ENCODE measurements at places on chromosomes 12 and 14.

GRCh38 chr12:100624571-100624970 lies 51.1 kb downstream of the GAS2L3 start:
- no peak for DNase-seq

GRCh38 chr12:78928200-78929074 lies 63.9 kb downstream of the SYT1 start:
- peak; percentile 34 for DNase-seq

GRCh38 chr14:78764645-78765044 lies 594.5 kb downstream of the NRXN3 start:
- DNase-seq: no peak

DNA sequence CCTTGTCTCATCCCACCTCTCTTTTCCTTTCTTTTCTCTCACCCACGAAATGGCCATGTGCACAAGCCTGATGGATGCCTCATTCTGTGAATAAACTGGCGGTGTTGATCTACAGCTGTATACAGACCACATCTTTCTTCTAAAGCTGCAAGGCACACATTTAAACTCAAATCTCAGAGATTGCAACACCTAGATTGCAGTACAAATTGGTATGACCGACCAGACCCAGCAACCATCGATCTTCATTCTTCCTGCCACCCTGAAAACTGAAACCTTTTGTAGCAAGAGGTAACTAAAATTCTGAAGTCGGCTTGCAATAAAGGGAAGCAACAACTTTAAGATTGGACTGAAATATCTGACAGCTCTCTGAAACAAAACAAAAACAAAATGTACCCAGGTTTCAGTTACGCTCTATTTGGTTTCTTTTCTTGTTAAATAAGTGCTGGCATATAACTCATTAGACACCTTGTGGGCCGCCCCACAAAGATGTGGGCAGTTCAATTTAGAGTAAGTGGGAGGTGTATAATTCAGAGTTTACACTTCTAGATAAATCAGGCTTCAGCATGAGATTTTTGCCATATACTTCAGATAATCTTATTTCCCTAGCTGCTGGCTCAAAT lies 390.0 kb upstream of the NOVA1 start:
- no peak for DNase-seq

GRCh38 chr12:87812030-87812429 lies 217.2 kb downstream of the C12orf50 start:
- DNase-seq: no peak

DNA sequence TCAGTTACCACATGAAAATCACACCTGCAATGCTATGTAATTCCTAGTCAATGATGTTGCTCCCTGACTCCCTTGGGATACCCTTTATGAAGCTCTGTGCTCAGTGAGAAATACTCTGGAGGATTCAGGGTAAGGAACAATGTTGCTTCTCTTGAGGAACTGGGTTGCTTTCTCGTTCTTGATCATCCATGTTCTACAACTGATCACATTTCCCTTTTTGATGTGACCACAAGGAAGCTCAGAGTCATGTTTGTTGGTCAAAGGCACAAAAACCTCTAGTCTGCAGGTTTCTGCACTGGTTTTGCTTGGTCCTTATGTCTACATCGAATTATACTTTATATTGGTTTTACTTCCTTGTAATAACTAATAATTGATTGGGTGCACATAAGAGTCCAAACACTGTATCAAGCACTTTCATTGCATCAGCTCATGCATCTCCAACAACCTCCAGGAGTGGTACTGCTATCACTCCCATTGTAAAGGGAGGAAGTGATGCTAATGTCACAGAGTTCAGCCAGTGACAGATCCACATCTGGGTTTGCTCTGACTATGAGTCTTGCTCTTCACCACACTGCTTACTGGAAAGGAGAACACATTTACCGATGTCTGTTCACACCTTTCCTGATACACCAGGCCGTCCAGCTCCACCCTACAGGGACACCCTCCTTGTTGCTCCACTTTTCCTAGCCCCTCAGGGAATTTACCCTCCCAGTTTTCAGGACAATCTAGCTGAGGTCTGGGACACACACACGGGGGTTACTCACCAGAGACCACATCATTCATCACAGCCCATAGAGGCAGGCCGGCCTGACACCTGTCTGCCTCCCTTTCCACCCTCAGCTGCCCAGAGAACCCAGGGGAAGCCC lies 41.0 kb downstream of the CMKLR1 start:
- no peak for DNase-seq

DNA sequence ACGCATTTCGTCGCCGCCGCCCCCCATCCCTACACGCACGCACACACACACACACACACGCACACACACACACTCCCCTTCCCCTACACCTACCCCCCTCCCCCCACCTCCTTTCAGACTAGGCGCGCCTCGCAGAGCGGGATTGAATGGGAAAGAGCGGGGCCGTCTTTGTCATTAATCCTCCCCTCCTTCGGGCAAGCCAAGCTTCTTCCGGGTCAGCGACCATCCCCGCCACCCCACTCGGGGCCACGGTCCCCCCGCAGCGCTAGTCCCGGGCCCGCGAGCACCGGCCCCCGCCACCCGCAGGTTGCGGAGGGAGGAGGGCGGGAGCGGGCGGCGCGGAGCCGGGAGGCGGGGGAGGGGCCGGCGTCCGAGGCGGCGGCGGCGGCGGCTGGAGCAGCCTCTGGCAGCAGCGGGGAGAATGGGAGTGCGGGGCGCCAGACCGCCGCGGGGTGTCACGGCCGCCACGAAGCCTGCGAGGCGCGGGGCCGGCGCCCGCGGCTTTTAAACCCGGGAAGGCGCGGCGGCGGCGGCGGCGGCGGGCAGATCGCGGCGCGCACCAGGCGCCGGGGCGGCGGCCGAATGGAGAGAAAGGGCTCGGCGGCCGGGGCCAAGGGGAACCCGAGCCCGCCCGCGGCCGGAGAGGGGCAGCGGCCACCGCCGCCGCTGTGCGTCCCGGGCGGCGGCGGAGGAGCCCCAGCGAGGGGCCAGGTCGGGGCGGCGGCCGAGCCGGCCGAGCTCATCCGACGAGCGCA lies at the start of gene TTC9:
Gene TTC9 (plus strand): TSS at position 369 of the 755 bp plus-strand sequence. CDS start 214 bp downstream, at position 583.
- no peak for DNase-seq

GRCh38 chr12:32397696-32398095 lies 1.7 kb upstream of the FGD4 start:
- DNase-seq: no peak

DNA sequence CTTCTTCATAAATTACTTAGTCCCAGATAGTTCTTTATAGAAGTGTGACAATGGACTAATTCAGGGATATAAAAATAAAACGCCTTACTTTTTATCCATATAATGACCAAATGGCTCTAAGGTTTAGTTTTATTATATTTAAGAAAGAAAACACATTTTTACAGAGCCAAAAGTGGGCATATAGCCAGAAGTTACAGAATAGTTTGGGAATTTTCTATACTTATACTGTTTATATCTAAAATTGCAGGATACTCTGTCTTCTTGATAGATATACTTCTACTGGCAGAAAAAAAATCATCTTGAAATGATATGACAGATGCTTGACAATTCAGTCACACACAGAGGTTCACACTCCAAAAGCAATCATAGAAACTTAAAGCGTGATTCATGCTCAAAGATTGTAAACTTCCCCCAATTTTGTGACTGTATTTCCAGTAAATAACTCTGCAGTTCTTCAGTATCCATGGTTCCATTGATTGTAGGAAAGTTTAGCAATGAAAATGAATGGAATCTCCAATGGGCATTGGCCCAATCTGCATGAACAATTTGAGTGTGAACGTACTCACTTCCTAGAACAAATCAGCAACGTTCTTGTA lies 307.8 kb downstream of the NOVA1 start:
- peak; percentile 73 for DNase-seq

DNA sequence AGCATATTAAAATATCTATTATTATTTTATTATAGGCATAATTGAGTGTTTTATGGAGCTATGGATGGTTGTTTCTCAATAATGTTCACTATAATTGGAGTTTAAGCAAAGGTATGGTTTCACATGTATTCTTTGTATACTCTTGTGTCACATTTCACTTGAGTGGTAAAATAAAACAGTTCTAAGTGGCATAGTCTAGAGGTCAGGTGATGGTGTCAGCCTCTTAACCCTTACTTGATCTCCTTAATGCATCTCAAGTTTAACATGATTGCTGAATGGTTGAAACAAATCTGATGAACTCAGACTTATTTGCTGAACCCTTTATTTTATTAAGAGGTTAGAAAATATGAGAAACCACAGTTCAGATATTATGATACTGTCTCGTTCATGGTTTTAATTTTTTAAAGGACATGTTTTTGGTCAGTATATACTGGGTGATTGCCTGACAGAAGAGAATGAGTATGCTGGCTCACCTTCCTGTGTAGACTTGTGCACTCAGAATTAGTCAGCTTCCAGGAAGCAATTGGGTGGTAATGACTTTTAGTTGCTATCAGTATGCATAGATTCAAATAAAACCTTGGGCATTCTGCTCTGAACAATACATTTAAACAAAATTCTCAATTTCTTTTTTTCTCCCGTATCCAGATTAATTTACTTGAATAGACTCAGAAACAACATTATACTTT lies 464.6 kb downstream of the PCNX1 start:
- DNase-seq: no peak

DNA sequence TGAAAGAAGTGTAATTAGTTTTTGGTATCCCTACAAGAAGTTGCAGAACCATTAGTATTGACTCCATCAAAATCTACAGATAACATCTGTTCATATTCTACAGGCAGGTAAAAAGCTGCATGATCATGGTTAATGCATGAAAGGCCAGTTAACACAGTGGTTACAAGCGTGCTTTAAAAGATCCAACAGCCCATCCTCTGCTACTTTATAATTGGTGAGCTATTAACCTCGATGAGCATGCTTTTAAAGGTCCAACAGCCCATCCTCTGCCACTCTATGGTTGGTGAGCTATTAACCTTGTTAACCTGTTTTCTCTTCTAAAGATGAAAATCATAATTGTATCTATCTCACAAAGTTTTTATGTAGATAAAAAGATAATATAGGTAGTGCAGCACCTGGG lies 289.3 kb downstream of the DUSP6 start:
- no peak for DNase-seq

GRCh38 chr14:97212399-97212798 lies 415.2 kb downstream of the VRK1 start:
- DNase-seq: no peak

GRCh38 chr14:70451874-70452273 lies at the start of gene ADAM21:
ADAM21 (plus strand) TSS chr14:70452174; CDS start chr14:70457500, 5,326 bp downstream.
- no peak for DNase-seq

GRCh38 chr12:6066651-6067050 lies 57.8 kb downstream of the VWF start:
- no peak for DNase-seq

DNA sequence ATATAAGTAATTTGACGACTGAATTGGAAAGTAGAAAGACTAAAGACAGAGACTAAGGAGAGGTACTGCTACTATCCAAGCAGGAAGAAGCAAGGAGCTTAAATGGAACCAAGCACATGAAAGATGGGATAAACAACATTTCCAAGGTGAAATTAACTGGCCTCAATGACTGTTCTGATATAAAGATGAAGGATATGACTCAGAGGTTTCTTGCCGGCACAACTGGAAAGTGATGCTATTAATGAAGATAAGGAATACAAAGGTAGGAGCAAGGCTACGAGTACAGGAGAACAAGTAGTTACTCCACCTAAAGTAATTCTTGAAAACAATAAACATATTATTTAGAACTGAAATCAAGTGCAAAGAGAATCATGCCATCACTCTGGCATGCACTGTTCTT lies 6.4 kb downstream of the SNX6 start:
- DNase-seq: no peak

GRCh38 chr12:40107098-40107802 lies 1.4 kb upstream of the SLC2A13 start:
- DNase-seq: peak; percentile 50

DNA sequence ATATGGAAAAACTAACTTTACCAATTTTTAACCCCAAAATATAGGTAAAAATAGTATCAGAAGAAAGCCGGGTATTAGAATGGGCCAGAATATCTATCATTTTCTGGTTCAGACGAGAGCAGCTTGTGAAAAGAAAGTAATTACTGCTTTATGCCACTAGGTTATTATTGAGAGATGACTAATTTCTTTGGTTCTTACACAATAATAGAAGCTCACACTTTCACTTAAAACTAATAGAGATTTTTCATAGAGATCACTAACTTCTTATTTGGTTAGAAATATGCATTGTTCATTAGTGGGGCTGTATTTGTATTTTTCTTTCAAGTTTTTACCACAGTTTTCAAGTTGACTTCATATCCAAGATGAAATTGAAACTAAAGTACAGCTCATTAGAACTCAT lies 1241.2 kb upstream of the FLRT2 start:
- no peak for DNase-seq

DNA sequence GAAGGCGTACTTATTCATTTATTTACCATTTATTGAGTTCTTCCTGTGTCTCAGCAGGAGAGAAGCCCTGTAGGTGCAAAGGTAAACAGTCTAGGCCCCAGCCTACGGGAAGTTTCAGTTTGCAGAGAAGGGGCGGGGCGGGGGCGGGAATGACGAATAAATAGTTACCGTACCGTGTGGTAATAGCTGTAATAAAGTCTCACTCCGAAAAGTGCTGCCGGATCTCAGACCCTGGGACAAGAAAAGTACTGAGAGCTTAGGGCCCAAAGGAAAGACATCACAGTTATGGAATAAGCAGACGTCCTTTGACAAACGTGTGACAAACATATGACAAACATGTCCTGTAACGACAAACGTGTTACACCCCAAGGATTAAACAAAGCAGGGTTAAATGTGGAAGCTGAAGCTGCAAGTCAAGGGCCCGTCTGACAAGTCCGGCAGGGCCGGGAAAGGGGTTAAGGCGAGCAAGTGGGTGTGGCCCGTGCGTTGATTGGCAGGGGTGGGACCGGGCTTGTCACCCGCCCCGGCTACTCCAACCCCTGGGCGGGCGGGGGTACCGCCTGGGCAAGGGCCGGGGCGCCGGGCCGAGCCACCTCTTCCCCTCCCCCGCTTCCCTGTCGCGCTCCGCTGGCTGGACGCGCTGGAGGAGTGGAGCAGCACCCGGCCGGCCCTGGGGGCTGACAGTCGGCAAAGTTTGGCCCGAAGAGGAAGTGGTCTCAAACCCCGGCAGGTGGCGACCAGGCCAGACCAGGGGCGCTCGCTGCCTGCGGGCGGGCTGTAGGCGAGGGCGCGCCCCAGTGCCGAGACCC lies at the start of gene LRP10:
Gene LRP10 (plus strand): TSS at position 517 of the 809 bp plus-strand sequence. CDS start 564 bp downstream, outside the sequence.
- DNase-seq: no peak

DNA sequence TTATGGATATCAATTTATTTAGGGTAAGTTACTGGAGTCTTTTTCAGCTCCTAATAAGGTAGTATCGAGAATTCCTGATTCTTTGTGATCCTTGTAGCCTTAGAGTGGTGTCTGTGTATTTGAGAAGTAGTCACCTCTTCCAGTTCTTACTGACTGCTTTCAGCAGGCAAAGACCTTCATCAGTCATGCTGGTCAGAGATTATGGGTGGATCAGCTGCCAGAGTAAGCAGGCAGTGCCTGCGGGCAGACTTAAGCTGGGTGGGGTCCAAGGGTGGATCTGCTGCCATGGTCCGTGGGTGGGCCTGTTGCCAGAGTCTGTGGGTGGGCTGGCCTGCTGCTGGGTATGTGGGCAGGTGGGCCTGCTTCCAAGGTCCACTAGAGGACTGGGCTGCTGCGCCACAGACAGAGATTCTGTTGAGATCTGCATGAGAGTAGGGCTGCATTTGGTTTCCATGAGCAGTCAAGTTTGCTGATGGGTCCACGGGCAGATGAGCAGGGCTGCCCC lies 188.7 kb downstream of the ANO2 start:
- no peak for DNase-seq

GRCh38 chr12:6735448-6736191 lies 11.8 kb downstream of the COPS7A start:
- peak; percentile 49 for DNase-seq

GRCh38 chr14:72519543-72519942 lies 374.4 kb downstream of the DPF3 start:
- no peak for DNase-seq
